ENCODE measurements at places on chromosomes 16 and 17.

DNA sequence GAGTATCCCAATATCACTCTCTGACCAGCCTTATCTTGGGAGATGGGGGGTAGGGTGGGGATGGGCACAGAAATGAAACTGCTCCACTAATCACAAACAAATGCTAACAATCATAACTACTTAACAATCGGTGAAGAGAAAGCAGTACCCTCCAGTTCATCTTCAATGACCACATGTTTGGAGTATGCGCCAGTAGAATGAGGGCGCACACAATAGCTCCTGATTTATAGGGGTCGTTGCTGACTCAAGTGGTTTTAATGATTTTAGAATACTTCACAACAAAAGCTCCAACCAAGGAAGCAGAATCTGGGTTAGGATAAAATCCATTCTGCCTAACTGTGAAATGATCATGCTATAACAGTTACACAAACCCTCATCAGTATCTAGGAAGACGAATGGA is 184.4 kb downstream of the AATF start:
- DNase-seq = no peak

DNA sequence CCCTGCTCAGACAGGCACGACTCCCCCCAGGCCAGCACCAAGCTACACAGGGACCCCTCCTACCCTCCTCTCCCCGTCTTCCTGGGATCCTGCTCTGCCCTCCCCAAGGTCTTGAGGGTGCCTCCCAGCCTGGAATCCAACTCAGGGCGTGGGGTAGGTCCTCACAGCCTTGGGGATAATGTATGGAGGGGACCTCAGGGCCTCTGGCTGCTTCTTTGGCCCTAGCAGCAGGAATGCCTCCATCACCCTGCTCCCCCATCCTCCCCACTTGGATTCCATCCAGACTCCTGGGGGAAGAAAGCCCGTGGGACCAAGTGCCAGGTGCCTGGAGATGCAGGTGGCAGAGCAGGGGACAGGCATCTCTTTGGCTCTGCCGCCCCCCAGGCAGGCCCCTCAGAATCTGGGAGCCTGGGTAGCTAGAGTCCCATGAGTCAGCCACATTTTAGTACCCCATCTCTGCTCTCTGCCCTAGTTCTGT is 10.7 kb upstream of the STAC2 start:
- no peak for DNase-seq

DNA sequence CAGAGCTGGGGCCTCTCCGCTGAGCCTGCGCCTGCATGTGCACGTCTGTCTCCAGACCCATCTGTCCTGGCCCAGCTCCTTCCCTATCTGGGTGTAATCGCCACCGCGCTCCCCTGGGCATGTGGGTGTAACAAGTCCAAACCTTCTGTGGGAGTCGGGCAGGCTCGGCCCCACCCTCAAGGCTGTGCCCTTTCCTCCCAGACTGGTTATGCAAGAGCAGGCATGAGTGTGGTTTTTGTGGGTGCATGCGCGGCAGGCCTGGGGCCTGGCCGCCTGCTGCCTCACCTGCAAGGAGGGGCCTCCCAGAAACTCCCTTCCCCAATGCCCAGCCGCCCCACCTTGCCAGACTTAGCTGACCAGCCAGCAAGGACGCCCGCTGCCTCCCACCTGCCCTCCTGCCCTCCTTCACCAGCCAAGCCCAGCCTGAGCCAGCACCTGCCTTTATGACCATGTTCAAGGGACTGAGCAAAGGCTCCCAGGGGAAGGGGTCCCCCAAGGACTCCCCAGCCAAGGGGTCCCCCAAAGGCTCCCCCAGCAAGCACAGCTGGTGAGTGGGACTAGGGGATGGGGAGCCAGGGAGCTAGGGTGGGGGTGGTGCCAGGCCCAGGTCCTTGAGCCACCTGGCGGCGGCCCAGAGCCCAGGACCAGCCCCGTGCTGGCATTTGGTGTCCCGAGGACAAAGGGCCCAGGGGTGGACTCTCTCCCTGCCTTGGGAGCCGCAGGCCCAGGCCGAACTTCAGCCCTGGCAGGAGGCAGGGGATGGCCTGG is at the start of gene EVPLL:
Gene EVPLL (plus strand): TSS at position 342 of the 768 bp plus-strand sequence. CDS start 3,160 bp downstream, outside the sequence.
- peak; percentile 93 for DNase-seq

GRCh38 chr17:43853546-43853945 is 6.6 kb downstream of the CD300LG start:
- no peak for DNase-seq

- DNase-seq = no peak
Measured at GRCh38 chr16:53434377-53435065, at the start of gene RBL2. Gene RBL2, plus strand, starts transcription at chr16:53434471. Its CDS starts 86 bp downstream, at chr16:53434557.

- no peak for DNase-seq
Measured at GRCh38 chr17:29828676-29829284, 101.2 kb downstream of the SSH2 start.

GRCh38 chr16:10878328-10878643 is 1.3 kb downstream of the CIITA start:
- DNase-seq = no peak

DNA sequence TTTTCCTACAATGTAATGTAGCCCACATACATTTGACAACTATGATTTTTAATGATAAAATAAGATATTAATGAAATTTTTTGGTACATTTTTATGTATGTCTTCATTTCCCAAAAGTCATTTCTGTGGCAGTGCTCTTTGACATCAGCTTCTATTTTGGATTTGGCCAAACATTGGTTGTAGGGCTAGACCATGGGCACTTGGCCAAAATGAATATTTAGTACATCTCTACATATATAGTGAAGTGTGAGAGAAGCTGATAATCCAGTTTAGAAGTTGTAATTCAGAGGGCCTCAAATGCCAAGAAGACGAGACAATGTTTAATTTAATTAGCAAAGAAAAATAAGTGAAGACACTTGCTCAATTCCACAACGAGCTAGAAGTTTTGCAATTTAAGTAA is 724.9 kb upstream of the SOX9 start:
- no peak for DNase-seq

- no peak for DNase-seq
Measured at GRCh38 chr16:56613706-56614105, 5.3 kb downstream of the MT2A start.

DNA sequence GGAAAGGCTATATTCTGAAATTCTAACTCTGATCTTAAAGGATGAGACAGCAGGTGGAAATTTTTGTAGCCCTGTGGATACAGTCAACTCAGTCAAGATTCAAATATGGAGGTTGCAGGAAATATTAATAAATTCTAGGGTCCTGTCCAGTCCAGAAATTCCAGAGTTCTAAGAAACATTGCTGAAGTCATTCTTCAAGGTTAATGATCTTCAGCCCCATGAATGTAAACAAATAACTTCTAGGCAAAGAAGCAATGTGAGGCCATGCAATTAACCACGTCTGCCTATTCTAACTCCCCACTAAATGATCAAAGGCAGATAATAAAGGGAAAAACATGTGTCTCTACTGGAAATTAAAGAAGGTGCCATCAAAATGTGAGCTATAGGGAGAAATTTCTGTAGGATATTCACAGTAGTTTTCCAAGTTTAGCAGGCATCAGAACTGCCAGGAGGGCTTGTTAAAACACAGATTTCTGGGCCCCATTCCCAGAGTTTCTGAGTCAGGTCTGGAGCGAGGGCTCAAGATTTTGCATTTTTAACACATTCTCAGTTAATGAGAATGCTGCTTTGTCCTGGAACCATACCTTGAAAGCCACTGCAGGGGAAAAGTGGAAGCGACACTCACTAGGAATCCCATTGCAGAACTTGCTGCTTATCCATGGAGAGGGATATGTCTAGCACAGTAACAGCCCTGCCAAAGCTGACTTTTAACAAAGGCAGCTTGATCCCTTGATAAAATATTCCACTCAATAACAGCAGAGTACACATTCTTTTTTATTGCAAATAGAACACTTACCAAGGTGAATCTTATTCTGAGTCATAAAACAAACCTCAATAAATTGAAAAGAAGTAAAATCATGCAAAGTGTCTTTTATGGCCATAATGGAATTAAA is 61.8 kb downstream of the DNAH3 start:
- DNase-seq = no peak

GRCh38 chr16:88458039-88458772 is 5.1 kb downstream of the ZFPM1 start:
- no peak for DNase-seq

- no peak for DNase-seq
Measured at GRCh38 chr17:79326814-79327213, 252.2 kb downstream of the ENGASE start.

DNA sequence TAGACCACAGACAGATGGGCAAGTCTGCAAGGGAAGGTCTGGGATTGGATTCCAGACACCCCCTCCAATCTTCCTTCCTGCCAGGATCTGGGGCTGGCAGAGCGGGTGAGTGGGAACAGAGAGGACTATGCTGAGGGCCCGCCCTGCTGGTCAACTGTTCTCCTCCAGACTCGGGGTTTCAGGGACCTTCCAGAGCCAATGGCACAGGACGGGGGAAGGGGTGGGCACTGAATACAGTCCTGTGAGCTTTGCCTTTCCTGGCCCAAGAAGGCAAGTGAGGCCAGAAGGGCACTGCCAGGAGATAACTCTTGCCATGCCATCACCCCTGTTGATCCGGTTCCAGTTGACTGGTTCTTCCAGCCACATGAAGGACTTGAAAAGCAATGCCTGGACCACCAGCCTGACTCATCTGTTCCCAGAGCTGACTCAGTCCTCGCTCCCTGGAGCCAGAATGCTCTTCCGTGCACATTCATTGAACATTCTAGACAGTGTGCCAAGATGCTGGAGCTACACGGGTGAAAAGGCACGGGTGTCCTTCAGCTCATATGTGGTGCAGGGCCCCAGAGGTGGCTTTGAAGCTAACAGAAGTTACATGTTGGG is 533 bp upstream of the MEFV start:
- no peak for DNase-seq

- DNase-seq = no peak
Measured at GRCh38 chr17:38742411-38743308, 5.5 kb downstream of the PCGF2 start.

- DNase-seq = no peak
Measured at GRCh38 chr17:8873801-8874715, 6.6 kb upstream of the PIK3R6 start.

DNA sequence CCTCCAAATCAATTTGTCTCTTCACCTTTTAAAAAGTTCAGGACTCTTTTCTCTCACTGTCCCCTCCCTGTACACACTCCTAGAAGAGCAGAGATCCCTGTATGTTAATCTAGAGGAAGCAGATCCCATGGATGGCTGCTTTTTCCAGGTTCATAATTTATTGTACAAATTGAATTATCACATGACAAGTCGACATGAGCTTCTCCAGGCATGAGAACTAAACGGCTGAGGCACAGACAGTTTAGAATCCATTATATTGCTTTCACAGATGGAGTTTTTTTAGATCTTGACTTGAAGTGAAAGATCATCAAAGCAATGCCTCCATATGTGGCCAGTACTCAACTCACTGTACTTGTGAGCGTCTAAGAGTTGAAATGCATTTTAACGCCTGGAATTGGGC is 47.9 kb downstream of the RGS9 start:
- DNase-seq = no peak

- DNase-seq = no peak
Measured at GRCh38 chr17:28698253-28698941, 13.3 kb downstream of the PROCA1 start.

DNA sequence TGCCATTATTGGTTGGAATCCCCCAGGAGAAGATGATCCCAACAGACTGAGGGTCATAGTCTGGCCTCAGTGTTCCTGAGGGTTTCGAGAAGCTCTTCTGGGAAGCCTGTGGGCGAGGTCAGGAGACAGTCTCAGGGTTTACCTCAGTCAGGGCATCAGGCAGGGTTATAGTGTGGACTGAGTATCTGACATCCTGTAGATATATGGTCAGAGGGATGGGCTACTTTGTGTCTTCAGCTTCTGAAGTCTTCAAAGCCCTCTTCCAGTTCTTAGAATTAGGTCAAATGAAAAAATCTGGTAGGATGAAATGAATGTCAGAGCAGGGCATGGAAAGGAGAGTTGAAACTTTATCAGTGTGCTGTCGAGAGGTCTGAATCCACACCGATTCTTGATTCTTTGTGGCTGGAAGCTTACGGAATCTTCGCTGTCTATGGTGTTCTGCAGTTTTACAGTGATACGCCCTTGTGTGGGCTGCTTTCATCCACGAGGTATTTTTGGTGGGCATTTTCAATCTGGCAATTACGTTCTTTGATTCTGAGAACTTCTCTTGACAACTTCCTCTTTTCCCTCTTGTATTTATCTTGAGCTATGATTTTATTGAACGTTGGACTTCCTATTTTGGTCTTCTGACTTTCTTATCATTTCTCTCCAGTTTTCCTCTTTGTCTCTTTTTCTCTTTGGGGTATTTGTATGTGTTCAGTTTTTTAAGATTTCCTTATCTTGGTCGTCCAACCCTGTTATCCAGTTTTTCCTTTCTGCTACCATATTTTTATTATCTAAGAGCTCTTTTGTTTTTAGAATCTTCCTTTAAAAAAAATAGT is 30.4 kb downstream of the BPTF start:
- no peak for DNase-seq

DNA sequence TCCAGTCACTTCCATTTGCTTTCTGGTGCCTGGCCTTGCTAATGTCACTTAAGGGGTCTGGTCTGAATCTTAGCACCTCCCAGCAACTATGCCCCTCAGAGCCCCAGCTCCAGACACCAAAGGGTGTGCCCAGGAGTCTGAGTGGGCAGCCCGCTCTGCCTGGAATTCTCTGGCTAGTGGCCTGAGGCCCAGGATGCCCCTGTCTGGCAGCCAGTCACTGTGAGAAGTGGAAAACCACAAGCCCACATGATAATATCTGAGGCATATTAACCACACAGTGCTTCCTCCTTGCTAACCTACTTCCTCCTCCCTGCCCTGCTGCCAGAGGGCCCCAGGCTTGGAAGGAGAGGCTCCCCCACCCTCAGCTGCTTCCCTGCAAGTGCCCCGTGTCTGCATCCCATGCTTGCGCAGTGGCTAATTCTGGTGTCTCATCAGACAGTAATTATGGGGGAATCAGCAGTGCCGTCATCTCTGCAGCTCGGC is 14.0 kb downstream of the SRCIN1 start:
- no peak for DNase-seq

GRCh38 chr16:83847371-83848225 is 39.8 kb downstream of the HSBP1 start:
- no peak for DNase-seq

- peak; percentile 30 for DNase-seq
Measured at GRCh38 chr17:57675427-57676387, 69.4 kb downstream of the CCDC182 start.

GRCh38 chr16:85611444-85612190 is 1.5 kb upstream of the GSE1 start:
- no peak for DNase-seq

DNA sequence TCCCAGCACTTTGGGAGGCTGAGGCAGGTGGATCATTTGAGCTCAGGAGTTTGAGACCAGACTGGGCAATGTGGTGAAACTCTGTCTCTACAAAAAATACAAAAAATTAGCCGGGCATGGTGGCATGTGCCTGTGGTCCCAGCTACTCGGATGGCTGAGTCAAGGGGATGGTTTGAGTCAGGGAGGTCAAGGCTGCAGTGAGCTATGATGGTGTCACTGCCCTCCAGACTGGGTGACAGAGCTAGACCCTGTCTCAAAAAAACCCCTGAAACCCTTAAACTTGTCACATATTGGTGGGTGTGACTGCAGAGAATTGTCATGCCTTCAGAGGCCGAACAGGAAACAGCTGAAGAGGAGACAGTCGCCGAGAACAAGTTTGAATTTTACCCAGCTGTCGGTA is 13.4 kb downstream of the RPTOR start:
- DNase-seq = no peak

All from keratinocyte (primary cell).